ENCODE measurements at places on chromosomes 16 and 17.
A peak's percentile ranks its signal among the peaks of the same experiment; 100 is the strongest.

GRCh38 chr16:52480237-52480636 is 66.7 kb downstream of the TOX3 start:
- no peak for DNase-seq

DNA sequence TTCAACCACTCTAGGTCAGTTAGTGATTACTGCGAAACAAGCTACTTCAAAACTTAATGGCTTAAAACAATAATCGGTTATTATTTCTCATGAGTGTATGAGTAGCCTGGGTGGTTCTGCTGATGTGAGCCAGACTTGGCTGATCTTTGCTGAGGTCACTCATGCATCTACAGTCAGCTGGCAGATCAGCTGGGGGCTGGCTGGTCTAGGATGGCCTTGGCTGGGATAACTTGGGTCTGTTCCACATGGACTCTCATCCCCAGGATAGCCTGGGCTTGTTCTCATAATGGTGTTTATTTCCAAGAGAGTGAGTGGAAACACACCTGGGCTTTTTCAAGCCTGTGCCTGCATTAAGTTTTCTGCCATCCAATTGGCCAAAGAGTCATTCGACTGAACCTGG is 13.0 kb downstream of the CCDC182 start:
- DNase-seq = peak; percentile 68

GRCh38 chr17:19651451-19652238 is 3.1 kb downstream of the ALDH3A2 start:
- DNase-seq = no peak

GRCh38 chr17:42311240-42312034 is 23.1 kb downstream of the STAT5A start:
- peak; percentile 35 for DNase-seq

GRCh38 chr16:59263955-59264354 is 529.8 kb upstream of the GOT2 start:
- no peak for DNase-seq

DNA sequence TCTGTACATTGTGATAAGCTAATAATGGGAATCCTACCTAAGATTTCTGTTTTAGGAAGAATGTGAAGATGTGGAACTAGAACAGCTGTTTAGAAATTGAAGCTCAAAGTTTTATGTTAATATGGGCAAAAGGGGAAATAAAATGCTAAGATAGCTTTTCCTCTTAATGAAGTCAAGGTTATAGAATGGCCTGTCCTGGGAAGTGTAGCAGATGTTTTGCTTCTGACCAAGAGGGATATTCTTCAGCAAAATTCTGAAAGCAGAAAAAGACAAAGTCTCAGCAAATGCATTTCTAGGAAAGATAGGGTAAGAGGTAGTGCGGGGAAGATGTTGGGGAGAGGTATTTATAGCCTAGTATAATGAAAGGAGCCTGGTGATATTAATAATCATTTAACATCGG is 13.1 kb downstream of the MAP3K3 start:
- DNase-seq = no peak

DNA sequence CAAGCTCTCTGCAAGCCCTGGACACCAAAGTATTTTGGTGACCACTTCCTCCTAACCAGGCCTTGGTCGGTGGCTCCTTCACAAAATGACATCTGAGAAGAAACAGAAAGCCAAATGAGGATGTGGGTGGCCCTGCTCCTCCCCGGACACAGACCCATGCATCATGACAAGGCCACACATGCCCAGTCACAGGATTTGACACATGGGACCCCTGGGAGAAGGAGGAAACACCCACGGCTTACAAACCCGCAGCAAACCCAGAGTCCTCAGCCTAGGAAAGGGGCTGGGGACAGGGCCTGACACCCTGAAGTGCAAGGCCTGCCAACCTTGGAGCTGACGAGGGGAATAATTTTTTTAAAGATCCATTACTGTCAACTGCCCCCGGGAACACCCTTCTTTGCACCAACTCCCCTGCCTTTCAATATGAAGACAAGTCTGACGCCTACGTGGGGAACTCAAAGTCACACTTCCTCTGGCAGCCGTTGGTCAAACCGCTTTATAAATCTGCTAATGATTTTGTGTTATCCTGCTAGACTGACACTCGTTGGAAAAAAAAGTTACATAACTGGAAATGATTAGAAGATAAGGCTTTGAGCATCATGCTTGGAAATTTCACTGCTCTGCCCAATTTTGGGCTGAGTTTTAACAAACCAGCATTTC is 41.3 kb downstream of the GAS7 start:
- no peak for DNase-seq

DNA sequence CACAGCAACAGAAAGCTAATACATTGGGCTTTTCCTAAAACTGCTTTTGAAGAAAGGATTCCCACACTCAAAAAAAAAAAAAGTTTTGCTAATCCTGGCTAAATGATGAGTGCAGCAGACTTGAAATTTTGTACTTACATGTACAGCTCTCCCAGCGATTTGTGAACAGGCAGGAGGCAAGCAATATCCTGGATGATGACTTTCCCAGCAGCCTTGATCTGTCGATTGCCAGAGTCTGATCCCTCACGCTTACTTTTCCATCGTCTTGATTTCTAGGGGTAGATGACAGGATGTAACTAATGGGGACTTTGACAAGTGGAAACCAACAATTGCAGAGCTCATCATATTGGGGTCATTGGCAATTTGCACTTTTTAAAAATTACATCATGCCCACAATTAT is 91.4 kb downstream of the WDR59 start:
- no peak for DNase-seq

DNA sequence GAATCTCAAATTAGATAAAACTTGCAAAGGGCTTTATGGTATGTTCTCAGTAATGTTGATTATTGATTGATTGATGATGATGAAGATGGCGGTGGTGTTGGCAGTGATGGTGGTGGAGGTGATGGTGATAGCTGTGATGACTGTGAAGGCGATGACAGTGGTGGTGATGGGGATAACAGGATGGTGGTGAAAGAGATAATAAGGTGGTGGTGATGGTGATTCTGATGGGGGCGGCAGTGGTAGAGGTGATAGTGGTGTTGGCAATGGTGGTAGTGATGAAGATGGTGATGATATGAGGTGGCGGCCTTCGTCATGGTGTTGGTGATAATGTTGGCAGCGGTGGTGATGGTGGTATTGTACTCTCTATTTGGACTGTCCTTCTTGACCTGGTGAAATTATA is 238.3 kb downstream of the XYLT1 start:
- no peak for DNase-seq

- DNase-seq = no peak
These were observed 95.3 kb upstream of the RPL38 start for GRCh38 chr17:74108126-74108705.

- no peak for DNase-seq
These were observed 12.7 kb downstream of the MAPT start for GRCh38 chr17:45906927-45907622.

GRCh38 chr16:85048921-85049562 is 21.4 kb downstream of the KIAA0513 start:
- no peak for DNase-seq

DNA sequence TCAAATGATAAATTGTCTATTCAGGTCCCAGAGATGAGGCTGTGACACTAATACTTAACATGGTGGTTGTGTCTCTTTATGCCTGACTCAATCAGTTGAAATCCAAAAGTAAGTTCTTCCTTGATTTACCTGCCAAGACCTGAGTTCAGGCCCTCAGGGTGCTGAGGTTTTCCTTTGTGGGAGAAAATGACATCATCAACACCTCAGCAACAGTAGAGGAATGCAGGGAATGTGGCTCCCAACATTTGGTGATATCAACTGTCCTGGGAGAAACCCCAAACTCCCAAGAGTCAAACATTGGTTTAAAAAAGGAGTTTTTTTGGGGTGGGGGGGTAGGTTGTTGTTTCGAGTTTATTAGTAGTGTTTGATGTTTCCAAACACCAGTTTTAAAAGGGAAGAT is 14.7 kb downstream of the RNF43 start:
- DNase-seq = no peak

- no peak for DNase-seq
These were observed 12.5 kb downstream of the POLR2A start for GRCh38 chr17:7496470-7497183.

DNA sequence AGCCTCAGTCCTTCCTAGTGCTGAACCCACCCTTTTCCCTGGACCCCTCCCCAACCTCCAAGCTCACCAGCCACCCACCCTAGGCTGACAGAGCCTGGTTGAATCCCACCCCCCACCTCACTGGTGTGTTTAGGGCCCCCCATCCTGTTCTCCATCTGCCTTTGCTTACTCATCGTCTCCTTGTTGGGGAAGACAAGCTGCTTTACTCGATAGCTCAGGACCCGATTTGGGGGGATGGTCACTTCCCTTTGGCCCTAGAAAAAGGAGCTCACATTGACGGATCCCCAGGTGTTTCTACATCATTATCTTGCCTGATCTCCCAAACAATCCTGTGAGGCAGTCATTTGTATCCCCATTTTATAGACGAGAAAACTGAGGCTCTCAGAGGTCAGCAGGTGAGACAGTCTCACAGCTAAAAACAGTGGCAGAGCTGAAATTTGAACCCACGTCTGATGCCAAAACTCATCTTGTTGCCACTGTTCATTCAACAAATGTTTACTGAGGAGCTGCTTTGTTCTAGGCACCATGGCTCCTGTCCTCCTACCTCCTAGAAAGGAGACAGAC is 9.6 kb downstream of the GSDMB start:
- DNase-seq = no peak

GRCh38 chr17:3935140-3935542 is 18.9 kb upstream of the P2RX1 start:
- no peak for DNase-seq

GRCh38 chr16:69131167-69131838 is 1.1 kb downstream of the CHTF8 start:
- DNase-seq = no peak

All from NCI-H2171 (cell line).